ENCODE measurements at places on chromosomes 7 and 10. TPM values are rescaled to one million over a fixed set of nuclear protein-coding genes. Genes with fewer than 3 reads are reported as not detected.

BLOC1S2 gene
- total RNA-seq, result 99.2 TPM

PPP1R3C gene
- 28.1 TPM for total RNA-seq

STEAP2 gene
- total RNA-seq, result 4.2 TPM

AZGP1 gene
- 0.13 TPM for total RNA-seq

KIAA1217 gene
- total RNA-seq, result 2.5 TPM

SPDYE6 gene
- total RNA-seq, result not detected

MSS51 gene
- 0.36 TPM for total RNA-seq

PNLIPRP1 gene
- total RNA-seq, result not detected

SYNPO2L gene
- total RNA-seq, result not detected

BHLHA15 gene
- 0.71 TPM for total RNA-seq

PTF1A gene
- not detected for total RNA-seq

CDCA7L gene
- total RNA-seq, result 16.1 TPM

PTCD1 gene
- 5.4 TPM for total RNA-seq

TBX20 gene
- 2.4 TPM for total RNA-seq

TUBGCP2 gene
- total RNA-seq, result 39.5 TPM

CD36 gene
- 0.28 TPM for total RNA-seq

NKX1-2 gene
- total RNA-seq, result not detected

LIPK gene
- total RNA-seq, result not detected

ANXA8 gene
- total RNA-seq, result 37.4 TPM

NPFFR1 gene
- total RNA-seq, result not detected

ACTR3C gene
- total RNA-seq, result not detected

HYAL4 gene
- total RNA-seq, result not detected

CCM2 gene
- 50.3 TPM for total RNA-seq

HMX3 gene
- total RNA-seq, result not detected

ARHGEF5 gene
- total RNA-seq, result 2.5 TPM

TRIM50 gene
- total RNA-seq, result not detected

FRMPD2 gene
- total RNA-seq, result not detected

MUC12 gene
- total RNA-seq, result 12.5 TPM

ANKRD30A gene
- 0.39 TPM for total RNA-seq

SPDYE1 gene
- not detected for total RNA-seq

SHH gene
- 0.39 TPM for total RNA-seq

KCND2 gene
- total RNA-seq, result not detected

NCF1 gene
- total RNA-seq, result 0.13 TPM

BLNK gene
- total RNA-seq, result 0.07 TPM

OR2F2 gene
- total RNA-seq, result not detected

DLX5 gene
- total RNA-seq, result not detected

TBC1D12 gene
- total RNA-seq, result 6.5 TPM

CCDC3 gene
- 1.2 TPM for total RNA-seq

GLI3 gene
- total RNA-seq, result 0.24 TPM

BCL7B gene
- 77.8 TPM for total RNA-seq

ASB10 gene
- total RNA-seq, result not detected

ZNF425 gene
- 1.3 TPM for total RNA-seq

OR9A2 gene
- not detected for total RNA-seq

LAMB1 gene
- total RNA-seq, result 108 TPM

AASS gene
- total RNA-seq, result 0.12 TPM

MYOF gene
- total RNA-seq, result 222 TPM

PRPS1L1 gene
- total RNA-seq, result not detected

HOXA10 gene
- total RNA-seq, result 7.7 TPM

SLC39A12 gene
- total RNA-seq, result not detected

FAM107B gene
- total RNA-seq, result 107 TPM

UNC5B gene
- total RNA-seq, result 1.5 TPM

ITGB8 gene
- total RNA-seq, result 1.4 TPM

SOSTDC1 gene
- not detected for total RNA-seq
